ENCODE measurements at places on chromosomes 12 and 14.

DNA sequence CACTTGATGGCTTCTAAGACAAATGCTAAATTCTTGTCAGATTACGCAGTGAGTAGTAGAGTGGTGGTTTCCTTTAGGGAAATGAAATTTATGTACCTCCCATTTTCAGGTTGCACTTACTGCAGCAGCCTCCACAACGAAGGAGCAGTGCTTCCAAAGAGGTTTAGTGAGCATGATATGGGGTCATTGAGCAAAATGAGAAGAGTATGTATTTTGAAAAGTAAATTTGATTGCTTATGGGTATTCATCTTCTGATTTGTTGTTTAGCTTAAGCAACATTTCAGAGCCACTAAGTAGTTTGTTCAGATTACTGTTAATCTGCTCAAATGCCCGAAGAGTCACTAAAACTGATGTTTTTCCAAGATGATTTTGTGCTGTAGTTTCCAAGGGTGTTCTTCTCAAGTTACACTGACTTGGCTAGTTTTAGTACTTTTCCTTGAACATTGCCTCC is 493.6 kb downstream of the PCNX1 start:
- DNase-seq: no peak

- DNase-seq: no peak
Measured at GRCh38 chr14:21997300-21997699, 323.7 kb upstream of the OR4E1 start.

DNA sequence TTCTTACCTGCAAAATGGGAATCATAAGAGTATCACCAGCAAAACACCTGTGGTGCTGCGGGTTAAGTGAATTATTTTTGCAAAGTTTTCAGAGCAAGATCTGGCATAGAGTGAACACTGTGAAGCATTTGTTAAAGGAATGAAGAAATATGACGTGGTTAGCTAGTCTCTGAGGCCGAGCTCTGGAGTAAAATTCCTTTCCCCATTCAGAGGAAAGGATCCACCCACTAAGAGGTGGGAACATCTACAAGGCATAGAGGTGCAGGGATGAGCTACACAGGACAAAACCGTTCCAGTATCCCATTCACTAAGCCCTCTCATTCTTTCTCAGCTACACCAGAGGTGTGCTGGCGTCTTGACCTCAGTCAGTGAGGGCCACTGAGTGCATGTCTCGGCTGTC is 48.5 kb downstream of the JAG2 start:
- DNase-seq: no peak

GRCh38 chr14:103746701-103747100 is 31.1 kb downstream of the ZFYVE21 start:
- DNase-seq: peak; percentile 14

DNA sequence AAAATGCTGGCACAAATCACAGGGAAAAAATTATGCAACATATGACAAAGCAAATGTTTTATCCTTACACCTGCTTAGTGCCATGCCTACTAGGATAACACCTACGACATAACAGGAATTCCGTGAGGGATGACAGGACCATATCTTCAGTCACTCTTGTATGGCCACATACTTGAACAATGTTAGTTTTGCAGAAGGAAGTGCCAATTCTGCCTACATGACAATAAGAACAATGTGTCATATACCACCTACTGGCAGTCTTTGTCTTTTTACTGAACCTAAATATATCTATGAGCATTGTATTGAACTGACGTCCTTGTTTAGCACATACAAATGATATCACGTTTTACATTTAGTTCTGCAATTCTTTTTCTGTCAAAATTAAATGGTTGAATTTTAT is 234.0 kb downstream of the ADAMTS20 start:
- DNase-seq: no peak

DNA sequence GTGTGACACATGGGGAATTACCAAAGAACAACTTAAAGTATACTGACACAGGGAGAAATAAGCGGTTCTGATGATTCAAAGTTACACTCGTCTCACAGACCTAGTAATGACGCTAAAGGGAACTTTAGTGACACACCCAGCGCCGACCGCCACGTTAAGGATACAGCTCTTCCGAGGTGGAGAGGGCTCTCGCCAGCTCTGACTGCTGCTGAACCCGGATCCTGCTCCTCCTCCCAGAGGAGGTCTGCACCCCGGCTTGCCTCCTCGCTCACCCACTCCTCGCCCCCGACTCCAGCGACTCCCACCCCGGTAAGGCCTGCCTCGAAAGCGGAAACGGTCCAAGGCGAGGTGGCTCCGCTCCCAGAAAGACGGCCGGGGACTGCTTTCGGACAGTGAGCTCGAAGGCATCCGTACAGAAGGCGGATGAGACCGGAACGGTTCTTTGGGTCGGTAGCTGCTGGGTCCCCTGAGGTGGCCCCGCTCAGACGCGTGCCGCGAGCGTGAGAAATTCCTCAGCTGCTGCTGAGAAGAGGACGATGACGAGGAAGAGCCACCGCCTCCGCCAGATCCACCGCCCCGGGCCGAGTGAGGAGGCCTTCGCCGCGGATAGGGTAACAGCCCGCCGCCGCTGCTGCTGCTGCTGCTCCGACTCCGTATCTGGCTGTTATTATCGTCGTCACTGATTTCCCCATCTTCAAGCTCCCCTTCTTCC is 643 bp downstream of the ZFC3H1 start:
- DNase-seq: peak; percentile 55

GRCh38 chr14:94752591-94753436 is 17.1 kb downstream of the GSC start:
- DNase-seq: no peak

DNA sequence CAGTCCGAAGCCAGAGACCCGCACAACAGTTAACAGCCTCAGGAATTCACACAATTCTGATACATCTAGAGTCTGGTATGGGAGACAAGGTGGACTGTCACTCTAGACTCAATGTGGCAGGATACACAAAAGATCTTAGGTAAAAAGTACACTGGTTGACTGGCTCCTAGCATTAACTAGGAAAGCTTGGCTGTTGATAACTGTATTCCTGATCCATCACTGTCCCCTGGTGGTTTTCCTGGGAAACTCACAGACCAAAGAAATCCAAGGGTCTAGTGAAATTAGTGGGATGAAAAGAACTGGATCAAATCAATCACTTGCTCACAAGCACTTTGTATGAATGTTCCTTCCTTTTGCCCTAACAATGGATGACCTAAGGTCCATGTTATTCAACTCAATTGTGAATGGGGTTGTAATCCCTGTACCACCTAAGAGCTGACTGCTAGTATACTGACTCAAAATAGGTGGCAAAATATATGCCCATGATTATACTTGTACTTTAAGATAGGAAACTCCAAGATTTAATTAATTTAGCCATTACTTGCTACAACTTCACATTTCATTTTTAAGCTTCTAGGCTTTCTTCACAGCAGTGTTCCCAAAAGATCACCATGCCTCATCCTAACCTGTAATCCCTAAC is 14.0 kb downstream of the NPC2 start:
- peak; percentile 36 for DNase-seq

Measured in fibroblast of skin of scalp (primary cell).